ENCODE measurements at places on chromosomes 5 and 9. TPM values are rescaled to one million over a fixed set of nuclear protein-coding genes. Genes with fewer than 3 reads are reported as not detected.

Gene DNAJA1
- 88.8 TPM for total RNA-seq

Gene FAT2
- total RNA-seq: not detected

Gene TEX48
- not detected for total RNA-seq

Gene CARD9
- 1.9 TPM for total RNA-seq

Gene ECSCR
- 1.0 TPM for total RNA-seq

Gene CDO1
- total RNA-seq: 19.0 TPM

Gene C5orf15
- 42.2 TPM for total RNA-seq

Gene TUSC1
- total RNA-seq: 10.7 TPM

Gene DIRAS2
- not detected for total RNA-seq

Gene ZMYND19
- total RNA-seq: 22.6 TPM

Gene IRGM
- not detected for total RNA-seq

Gene SLC4A9
- not detected for total RNA-seq

Gene FBN2
- 52.6 TPM for total RNA-seq

Gene GPR21
- total RNA-seq: not detected

Gene PCDHA11
- not detected for total RNA-seq

Gene SLC36A2
- not detected for total RNA-seq

Gene GALNT12
- 5.5 TPM for total RNA-seq

Gene KLF4
- total RNA-seq: 8.7 TPM

Gene ZDHHC11
- total RNA-seq: 0.34 TPM

Gene IFNA13
- not detected for total RNA-seq

Gene ASPN
- not detected for total RNA-seq

Gene OTULINL
- total RNA-seq: 1.0 TPM

Gene LHX6
- total RNA-seq: not detected

Gene ARL14EPL
- not detected for total RNA-seq
